ENCODE measurements at places on chromosomes 12 and 14.

GRCh38 chr12:104439137-104439536 is 17.6 kb upstream of the CHST11 start:
- DNase-seq: no peak

- peak; percentile 68 for DNase-seq
Observed at GRCh38 chr12:56338308-56339157, at the start of gene IL23A. Gene IL23A (plus strand): TSS chr12:56338884. CDS start chr12:56339045, 161 bp downstream.

- no peak for DNase-seq
Observed at GRCh38 chr12:113347107-113347506, 11.3 kb upstream of the PLBD2 start.

DNA sequence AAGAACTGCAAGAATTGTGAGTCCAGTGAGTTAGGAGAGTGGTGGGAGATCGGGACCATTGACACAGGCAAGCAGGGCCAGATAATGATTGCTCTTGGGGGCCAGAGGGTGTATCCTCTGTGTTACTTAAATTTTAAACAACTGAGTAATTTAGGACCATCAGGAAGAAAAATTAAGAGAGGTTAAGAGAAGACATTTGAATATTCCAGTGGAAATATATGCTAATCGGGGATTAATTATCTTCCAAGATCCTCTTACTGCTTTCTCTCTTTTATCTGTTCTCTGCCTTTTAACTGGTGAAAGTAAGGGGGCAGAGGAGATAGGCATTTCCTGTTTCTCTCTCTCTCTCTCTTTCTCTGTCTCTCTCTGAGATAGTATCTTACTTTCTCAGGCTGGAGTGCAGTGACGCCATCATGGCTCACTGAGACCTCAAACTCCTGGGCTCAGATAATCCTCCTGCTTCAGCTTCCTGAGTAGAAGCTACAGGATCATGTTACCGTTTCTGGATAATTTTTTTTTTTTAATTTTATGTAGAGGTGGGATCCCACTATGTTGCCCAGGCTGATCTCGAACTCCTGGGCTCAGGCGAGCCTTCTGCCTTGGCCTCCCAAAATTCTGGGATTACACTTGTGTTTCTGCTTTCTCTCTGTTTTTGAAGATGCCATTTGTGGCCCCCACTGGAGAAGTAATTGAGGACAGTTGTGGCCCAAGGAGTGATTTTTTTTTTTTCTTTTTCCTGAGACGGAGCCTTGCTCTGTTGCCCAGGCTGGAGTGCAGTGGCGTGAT is 85.1 kb downstream of the DIP2B start:
- no peak for DNase-seq

GRCh38 chr12:5003025-5003666 is 40.5 kb upstream of the KCNA5 start:
- DNase-seq: no peak

- DNase-seq: no peak
Observed at GRCh38 chr12:125417446-125417845, 352.2 kb downstream of the AACS start.

GRCh38 chr14:74492776-74493342 is at the start of gene NPC2:
Gene NPC2 (minus strand): TSS chr14:74493305. CDS start chr14:74493274, 31 bp downstream.
- DNase-seq: no peak

- DNase-seq: no peak
Observed at GRCh38 chr12:99009654-99010296, 364.7 kb downstream of the APAF1 start.

- DNase-seq: no peak
Observed at GRCh38 chr14:71891970-71892369, 40.3 kb upstream of the RGS6 start.

GRCh38 chr12:55814257-55814656 is 3.3 kb downstream of the SARNP start:
- no peak for DNase-seq

DNA sequence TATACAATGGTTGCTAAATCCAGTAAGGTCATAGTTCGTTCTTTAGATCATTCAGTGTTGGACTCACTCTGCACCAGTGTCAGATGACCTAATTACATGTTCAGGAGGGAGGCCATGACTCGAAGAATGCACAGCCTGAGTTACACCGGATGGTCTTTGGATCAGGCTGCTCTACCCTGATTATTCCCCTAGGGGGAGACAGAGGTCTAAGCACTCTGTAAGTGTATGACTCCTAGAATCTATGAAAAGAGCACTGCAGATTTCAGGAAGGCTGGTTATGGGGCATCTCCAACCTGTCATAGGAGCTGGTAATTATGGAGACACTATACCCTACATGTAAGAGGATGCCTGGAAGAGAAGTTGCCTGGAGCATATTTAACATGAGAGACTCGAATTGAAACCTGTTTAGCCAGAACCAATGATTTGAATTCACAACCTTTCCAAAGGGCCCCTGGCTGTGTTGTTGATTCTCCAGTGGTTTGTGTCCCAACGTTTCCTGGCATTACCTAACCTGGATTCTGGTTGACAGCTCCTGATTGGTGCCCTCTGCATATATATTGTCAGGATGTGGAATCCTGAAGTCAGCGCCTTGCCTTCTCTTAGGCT is at the start of gene MUCL1:
Gene MUCL1 (plus strand): TSS at position 584 of the 606 bp plus-strand sequence. CDS start 67 bp downstream, outside the sequence.
- DNase-seq: peak; percentile 31

GRCh38 chr12:12684375-12685106 is 11.4 kb downstream of the GPR19 start:
- no peak for DNase-seq

DNA sequence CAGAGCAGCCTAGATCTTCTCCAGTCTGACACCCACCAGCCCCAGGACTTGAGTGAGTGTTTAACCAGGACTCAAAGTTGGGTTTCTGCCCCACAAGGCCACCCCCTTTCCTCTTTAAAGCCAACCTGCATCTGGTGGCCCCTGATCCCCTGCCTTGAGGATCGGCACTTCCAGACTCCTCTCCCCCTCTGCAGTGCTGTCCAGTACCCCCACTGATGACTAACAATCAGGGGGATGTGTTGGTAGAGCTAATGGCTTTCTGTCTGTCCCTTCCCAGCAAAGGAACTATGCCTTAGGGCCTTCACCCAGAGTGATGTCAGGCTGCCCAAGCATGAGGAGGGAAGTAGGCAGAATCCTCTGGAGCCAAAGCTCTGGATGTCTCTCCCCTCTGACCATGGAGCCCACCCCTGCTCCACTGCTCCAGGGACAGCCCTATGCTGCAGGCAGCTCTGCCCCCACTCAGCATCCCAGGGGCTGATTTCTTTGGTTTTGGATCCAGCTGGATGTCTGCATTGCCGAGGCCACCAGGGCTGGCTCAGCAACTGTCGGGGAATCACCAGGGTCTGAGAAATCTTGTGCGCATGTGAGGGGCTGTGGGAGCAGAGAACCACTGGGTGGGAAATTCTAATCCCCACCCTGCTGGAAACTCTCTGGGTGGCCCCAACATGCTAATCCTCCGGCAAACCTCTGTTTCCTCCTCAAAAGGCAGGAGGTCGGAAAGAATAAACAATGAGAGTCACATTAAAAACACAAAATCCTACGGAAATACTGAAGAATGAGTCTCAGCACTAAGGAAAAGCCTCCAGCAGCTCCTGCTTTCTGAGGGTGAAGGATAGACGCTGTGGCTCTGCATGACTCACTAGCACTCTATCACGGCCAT is 42.9 kb downstream of the DAD1 start:
- no peak for DNase-seq

DNA sequence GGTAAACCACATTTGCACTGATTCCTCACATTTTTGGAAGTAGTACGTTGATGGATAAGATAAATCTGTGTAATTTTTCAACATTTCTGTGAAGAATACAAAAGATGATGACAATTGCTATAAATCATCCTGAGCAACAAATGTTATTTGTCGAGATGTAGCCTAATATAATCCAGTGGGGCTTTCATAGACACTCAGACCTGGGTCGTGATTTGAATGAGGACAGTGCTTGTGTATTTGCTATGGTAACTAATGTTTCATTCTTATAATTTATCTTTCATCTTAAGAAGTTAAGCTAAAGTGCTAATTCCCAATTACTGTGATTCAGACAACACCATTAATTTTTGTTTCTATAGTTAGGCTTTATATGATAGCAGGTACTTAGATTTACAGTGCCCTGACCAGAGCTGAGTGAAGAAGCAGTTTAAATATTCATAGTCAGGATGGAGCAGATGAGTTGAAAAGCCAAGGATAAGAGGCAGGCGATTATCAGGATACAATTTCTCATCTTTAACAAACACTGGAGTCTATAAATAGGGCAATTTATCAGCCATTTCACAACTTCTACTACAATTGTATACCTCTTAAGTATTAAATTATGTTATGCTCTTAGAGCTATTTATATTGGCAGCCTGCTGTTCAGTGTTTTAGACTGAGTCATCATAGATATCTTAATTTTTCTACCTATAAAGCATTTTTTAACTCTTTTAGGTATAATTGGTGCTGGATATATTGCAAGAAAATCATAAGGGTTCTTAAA is 359.9 kb downstream of the TRHDE start:
- no peak for DNase-seq
